ENCODE measurements at places on chromosomes 7 and 10.
A peak's percentile ranks its signal among the peaks of the same experiment; 100 is the strongest.

GRCh38 chr7:69674701-69675182, 76.5 kb downstream of the AUTS2 start:
- DNase-seq: no peak

DNA sequence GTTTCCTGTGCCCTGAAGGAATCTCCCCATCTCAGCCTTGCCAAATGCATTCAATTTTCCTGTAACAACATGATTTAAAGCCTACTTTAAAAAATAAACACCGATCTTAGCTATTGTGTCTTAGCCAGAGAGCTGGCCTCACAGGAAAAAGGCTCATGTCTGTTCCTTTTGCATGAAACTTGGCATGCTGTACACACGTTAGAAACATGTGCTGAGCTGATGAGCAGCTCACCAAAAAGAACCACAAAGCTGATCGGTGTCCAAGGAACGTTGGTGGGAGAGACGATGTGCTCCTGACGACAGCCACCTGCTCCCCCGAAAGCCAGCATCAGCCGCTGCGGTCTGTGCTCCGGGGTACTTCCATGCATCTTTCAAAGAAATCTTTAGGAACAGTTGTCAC, 135.9 kb downstream of the ADARB2 start:
- no peak for DNase-seq

DNA sequence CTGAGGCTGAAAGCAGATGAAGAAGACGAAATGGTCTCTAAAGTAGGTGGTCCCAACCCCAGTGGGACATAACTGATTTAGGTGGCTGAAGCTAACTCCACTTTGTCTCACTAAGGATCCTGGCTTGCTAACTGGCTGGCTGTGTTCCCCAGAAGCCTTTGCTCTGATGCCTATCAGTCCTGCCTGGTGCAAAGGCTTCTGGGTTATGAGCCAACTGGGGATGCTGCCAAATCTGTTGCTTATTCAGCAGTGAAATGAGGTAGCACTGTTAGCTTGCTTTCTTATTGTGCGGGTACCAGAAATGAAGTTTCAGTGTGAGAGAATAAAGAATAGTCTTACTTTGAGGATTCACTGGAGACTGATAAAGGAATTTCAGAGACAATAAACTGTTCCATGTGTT, 18.1 kb downstream of the PRKG1 start:
- DNase-seq: no peak

GRCh38 chr10:63515002-63515763, 6.0 kb upstream of the REEP3 start:
- no peak for DNase-seq

DNA sequence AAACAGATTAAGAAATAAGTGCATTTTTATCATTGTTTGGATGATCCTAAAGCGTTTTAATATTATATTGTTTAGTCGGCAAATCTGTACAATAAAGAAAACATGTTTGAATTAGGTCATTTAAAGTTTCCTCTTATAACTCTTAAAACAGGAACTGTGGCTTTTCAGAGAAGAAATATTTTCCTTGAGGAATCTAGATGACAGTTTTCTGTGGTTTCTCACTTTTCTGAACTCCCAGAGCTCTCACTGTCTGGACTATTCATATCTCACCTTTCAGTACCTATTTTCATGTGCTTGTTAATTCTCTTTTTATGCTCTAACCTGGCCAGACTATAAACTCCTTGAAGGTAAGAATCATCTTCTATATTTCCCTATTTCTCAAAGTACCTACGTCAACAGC, 135.1 kb downstream of the CHN2 start:
- DNase-seq: no peak

- DNase-seq: no peak
Observed at GRCh38 chr10:71720288-71720687, 710 bp upstream of the C10orf105 start.

- no peak for DNase-seq
Observed at GRCh38 chr7:156932006-156932405, 17.5 kb upstream of the NOM1 start.

DNA sequence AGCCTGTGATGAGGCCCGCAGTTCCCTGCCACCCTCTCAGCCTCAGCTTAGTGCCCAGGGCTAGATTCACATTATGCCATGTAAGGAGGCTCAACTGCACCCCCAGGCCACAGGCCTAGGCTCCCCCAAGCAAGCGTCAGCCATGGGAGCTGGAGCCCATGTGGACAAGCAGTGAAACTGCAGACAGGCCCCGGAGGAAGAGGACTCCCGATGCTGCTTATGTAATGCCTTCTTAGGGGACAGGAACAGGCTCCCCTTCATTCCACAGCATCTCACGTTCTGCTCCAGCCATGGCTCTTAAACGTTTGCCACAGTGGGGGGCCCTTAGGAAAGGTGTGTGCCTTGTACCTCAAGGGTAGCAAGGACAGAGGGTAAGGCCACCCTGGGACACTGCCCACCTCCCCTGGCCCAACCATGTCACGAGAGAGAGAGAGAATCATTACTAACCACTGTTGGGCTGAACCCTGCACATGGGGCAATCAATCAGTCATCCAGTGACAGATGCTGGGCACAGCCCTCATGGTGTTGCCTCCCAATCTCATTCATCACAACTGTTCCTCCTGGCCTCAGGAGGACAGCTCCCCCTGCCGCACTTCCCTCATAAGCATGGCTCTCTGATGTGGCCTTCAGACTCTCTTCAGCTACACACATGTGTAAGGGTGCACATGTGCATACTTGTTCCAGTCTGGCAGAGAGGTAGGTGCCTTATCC, 263.0 kb downstream of the GRID1 start:
- no peak for DNase-seq

DNA sequence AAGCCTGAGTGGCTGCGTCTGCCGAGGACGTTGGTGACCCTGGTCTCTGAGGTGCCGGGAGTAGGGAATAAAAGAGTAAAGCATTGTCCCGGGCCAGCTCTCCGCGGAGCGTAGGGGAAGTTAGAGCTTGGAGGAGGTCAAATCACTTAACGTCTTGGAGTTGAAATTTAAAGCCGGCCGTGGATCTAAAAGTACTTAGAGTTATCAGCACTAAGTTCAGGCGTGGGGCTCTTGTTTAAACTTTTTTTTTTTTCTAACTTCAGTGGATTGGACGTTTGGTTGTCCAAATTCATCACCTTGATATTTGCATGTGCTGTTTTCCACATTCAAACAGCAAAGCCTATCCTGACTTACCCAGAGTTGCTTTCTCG, 700 bp downstream of the NIPSNAP2 start:
- DNase-seq: no peak

DNA sequence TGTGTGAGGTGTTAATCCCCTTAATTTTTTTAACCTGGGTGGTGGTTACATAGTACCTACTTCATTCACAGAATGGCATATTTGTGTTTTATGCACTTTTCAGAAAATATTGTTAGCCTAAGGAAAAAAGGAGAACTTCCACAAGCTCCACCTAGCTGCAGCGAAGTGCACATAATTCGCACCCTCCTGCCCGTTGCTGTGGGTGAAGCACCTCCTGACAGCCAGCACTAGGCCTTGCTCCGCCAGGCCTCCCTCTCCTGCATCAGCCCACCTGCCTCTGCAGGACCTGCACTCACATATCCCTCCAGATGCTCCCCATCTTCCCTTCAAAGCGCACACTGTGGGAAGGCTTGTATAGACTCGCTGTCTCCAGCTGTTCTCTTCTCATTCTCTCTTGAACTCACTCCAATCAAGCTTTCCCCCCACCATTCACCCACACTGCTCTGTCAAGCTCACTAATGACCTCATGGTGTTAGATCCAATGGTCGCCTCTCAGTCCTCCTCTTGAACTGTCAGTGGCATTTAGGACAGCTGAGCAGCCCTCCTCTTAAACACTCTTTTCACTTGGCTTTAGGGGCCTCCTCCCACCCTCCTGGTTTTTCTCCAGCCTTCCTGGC, 20.7 kb upstream of the GRID1 start:
- DNase-seq: no peak

DNA sequence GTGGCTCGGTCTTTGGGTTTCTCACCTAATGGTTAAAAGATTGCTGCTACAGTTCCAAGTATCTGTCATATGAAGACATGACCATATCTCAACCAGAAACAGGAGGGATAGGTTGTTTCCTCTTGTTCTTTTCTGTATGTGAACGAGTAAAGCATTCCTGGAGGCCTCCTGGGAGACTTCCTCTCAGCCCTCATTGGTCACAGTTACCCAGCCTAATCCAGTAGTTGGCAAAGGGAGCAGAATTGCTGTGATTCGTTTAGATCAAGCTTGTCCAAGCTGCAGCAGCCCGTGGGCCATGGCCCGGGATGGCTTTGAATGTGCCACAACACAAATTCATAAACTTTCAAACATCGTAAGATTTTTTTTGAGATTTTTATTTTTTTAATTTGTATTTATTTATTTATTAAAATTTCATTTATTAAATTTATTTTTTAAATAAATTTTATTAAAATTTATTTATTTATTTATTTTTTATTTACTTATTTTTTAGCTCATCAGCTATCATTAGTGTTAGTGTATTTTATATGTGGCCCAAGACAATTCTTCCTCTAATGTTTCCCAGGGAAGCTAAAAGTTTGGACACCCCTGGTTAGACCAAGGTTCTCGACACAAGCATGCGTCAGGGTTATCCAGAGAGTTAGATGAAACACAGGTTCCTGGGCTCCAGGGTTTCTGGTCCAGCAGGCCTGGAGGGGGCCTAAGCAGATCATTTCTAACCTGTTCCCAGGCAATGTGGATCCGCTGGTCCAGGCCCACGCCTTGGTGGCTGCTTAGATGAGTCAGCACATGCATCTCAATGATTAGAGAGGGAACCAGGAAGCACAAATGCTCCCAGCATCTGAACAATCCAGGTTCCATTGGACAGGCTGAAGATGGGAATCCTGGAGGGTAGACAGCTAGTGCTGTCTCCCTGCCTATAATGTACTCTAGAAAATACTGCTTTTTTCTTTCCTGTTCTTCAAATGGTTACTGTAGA, 25.6 kb downstream of the CDC123 start:
- DNase-seq: peak; percentile 60

GRCh38 chr7:38565289-38565688, 65.9 kb downstream of the AMPH start:
- DNase-seq: no peak

DNA sequence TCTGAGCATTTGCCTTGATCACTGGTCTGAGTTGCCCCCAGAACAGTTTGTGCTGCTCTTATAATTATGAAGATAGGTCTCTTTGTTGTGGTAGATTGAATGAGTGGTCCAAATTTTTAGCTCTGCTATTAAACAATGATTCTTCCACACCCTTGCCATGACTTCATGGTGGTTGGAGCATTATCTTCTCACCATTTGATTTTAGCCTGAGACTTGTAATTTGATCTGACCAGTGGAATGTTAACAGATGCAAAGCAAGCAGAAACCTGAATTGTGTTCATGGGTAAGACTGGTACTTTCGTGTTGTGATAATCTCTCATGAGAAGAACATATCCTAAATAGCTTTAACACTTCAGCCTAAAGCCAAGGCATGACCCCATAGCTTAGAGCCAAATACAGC, 139.1 kb downstream of the TFPI2 start:
- no peak for DNase-seq

- no peak for DNase-seq
Observed at GRCh38 chr7:2099048-2099957, 133.4 kb downstream of the MAD1L1 start.

DNA sequence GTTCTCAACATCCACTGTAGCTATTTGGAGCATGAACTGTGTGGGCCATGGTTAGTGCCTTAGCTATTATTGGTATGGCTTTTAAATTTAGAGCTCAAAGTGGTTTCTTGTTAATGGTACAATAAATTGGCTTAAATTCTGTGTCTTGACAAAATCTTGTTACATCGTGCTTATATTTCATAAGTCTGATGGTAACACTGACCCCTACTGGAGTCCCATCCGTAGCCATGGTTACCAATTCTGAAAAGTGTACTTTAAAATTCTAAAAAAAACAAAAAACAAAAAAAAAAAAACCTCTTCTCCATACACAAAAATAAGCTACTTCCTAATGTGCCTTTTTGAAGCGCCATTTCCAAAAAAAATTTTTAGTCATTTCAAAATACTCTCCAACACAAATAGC, 6.4 kb upstream of the RPP30 start:
- no peak for DNase-seq

- DNase-seq: no peak
Observed at GRCh38 chr10:132583456-132583855, 45.9 kb downstream of the INPP5A start.

DNA sequence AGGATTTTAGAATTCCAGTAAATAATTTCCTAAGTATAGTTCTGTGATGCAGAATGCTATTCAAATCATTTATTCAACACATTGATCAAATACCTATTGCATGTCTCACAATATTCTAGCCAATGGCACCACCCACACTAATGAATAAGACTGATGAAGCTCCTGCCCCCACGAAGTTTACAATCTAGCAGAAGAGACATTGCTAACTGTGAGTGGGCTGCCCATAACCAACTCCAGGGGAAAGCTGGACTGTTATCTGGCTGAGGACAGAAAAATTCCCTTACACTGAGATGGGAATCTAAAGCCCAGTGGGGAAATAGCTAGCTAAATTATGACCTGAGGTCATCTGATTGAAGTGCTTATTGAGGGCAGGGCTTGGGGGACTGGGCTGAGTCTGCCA, 128.8 kb upstream of the LYZL2 start:
- no peak for DNase-seq

- DNase-seq: no peak
Observed at GRCh38 chr10:12975266-12975665, 26.2 kb downstream of the CCDC3 start.

GRCh38 chr10:112313234-112313633, 30.0 kb downstream of the TECTB start:
- DNase-seq: no peak

DNA sequence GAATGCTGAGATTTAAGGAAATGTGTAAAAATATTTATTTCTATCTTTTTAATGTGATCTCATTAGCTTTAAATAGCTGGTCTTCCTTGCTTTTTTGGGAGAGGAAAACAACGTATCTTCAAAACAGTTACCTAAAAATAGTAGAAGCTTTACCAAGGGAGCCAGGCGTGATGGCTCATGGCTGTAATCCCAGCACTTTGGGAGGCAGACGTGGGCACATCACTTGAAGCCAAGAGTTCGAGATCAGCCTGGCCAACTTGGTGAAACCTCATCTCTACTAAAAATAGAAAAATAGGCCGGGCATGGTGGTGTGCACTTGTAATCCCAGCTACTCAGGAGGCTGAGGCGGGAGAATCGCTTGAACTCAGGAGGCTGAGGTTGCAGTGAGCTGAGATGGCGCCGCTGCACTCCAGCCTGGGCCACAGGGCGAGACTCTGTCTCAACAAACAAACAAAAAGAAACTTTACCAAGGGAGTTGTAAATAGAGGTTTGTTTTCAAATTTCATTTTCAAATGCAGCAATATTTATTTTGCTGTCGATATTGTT, 48.4 kb upstream of the ITGB1 start:
- DNase-seq: no peak

- no peak for DNase-seq
Observed at GRCh38 chr7:42097752-42098151, 139.3 kb downstream of the GLI3 start.

- no peak for DNase-seq
Observed at GRCh38 chr10:15231426-15231825, 62.9 kb upstream of the NMT2 start.
